Mammary epithelial cell (primary cell): ENCODE measurements at places on chromosomes 5 and 9. TPM values are rescaled to one million over a fixed set of nuclear protein-coding genes. Genes with fewer than 3 reads are reported as not detected.

- peak; percentile 9 for DNase-seq
Measured at GRCh38 chr9:113309204-113309813, 6.1 kb upstream of the RNF183 start.

GRCh38 chr9:98563988-98564387 is 144.7 kb downstream of the GABBR2 start:
- no peak for DNase-seq

- no peak for DNase-seq
Measured at GRCh38 chr5:107012371-107012770, 658.4 kb downstream of the EFNA5 start.

GRCh38 chr9:37995961-37996818 is 72.8 kb downstream of the SHB start:
- DNase-seq = no peak

- DNase-seq = no peak
Measured at GRCh38 chr5:124962735-124963134, 216.3 kb upstream of the ZNF608 start.

DNA sequence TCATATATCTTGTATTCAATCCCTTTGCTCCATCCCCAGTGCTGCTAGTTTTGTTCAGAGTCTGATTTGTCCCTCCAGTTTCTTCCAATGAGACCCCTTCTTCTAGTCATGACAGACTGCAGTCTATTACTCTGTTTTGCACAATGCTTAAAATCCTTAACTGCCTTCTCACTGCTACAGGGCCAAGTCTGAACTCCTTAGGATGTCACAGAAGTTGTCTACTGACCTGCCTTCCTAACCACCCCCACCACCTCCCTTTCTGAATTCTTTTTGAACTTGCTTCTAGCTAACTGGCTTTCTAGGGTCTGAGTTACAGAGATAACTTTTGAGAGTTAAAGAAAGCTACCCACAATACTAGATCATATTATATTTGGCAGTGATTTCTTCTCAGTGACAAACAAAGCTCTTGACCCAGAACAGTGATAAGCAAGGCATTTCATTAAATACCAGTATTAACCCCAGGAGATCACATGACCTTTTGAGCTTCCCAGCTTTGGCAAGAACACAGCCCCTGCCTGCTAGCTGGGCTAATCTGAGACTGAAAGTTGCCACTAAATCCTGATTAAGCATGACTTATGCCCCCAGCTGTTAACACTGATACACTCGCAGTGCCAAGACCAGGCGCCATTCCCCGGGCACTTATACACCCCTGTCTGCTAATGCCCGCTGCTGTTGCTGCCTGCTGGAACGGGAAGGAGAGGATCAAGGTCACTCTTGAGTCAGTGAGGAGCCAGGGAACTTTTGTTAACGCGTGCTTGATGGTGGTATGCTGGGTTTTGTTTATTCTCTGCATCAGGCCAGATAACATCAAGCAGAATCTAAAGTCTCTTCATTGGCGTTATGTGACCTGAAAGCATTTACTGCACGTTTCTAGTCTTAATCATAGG is 36.4 kb upstream of the ADAMTSL1 start:
- no peak for DNase-seq

DNA sequence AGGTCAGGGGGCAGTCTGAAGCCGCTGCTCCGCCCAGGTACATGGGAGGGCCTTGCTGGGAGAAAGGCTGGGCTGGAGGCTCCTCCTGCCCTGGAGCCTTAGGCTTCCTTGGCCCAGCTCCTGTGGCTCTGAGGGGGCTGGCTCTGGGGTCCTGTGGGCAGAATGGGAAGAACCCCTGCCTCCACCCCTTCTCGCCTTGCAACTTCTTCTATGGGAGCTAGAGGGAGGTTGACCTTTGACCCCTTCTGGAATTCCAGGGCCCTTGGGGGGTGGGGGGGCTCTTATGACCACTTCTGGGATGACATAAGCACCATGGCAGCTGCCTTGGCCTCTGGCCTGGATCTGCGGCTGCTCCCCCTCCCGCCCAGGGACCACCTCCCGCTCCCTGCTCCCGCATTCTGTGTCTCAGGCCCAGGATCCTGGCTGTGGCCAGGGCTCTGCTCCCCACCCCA is 32.2 kb downstream of the IER5L start:
- DNase-seq = no peak

DNA sequence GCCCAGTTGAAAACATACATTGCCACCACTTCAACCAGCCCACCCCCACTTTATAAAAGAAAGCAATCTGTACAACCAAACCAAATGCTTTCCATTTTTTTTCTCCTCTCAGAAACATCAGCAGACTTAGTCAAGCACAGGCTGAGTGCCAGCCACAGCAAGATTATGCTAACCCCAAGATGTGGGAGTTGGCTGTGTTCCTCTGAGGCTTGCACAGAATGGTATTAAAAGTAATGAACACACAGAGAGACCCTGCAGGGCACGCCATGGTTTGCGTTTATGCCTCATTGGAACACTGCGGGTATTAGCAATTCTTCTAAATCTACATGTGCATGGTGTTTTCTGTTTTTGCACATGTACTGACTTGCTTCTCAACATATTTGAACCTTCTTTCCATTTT is 419.9 kb upstream of the GRAMD2B start:
- peak; percentile 38 for DNase-seq

DNA sequence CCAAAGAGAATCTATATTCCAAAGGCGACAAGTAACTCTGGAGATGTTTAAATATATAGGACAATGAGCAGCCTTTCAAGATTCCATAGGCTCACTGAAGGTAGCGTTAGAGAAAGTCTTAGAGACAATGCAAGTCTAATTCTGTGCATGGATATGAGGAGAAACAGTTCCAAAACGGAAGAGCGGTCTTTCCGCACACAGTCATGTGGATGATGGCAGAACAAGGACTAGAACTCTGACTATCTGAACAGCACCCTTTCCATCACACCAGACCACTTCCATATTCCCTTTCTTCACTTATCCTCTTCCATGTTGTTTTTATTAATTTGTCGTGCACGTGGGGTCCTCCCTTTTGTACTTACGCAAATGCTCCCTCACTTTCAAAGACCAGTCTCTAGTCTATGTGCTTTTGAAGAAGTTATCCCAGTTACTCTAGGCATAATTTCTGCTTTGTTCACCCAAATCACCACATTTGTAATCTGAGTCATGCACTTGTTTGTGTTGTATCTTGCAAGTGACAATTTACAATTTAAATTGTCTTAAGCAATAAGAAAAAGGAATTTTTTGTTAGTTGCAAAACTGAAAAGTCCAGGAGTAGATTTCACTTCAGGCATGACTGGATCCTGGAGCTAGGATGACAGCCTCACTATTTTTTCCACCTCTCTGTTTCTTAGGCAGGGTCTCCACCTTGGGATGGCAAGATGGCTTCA is 116.0 kb upstream of the ADRA1B start:
- DNase-seq = no peak

- DNase-seq = no peak
Measured at GRCh38 chr5:170538696-170539586, 35.1 kb downstream of the KCNIP1 start.

DNA sequence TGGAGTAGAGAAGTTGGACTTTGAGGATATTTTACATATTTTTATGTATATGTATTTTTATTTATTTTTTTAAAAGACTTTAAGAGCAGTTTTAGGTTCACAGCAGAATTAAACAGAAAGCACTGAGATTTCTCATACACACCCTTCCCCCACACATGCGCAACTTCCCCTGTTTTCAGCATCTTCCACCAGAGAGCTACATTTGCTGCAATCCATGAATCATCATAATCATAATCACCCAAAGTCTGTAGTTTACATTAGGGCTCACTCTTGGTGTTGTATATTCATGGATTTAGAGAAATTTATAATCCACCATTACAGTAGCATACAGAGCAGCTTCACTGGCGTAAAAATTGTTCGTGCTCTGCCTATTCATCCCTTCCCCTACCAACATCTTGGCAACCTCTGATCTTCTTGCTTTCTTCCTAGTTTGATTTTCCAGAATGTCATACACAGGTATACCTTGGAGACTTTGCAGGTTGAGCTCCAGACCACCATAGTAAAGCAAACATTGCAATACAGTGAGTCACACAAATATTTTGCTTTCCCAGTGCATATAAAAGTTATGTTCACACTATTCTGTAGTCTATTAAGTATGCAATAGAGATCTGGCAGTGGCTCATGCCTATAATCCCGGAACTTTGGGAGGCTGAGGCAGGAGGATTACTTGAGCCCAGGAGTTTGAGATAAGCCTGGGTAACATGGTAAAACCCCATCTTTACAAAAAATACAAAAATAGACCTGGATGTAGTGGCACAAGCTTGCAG is 9.6 kb upstream of the CCDC171 start:
- no peak for DNase-seq

DNA sequence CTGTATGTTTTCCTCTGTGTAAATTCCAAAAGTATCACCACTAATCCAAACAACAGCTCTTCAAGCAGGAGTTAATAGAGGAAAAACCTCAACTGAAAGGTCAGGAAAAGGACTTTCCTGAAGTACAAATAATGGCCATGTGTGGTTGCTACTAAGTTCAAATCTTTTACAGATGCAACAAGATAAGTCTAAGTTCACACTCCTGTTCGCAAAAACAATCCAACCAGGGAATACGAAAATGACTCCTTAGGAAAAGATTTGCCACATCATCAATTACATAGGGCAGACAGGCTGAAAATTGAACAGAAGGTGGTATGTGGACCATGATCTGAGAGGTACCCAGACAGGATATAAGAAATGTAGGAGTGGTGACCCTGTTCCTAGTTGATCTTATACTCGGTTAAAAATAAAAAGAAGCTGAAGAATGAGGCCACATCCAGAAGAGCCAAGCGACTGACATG is 210.2 kb downstream of the TSSK1B start:
- DNase-seq = no peak

GRCh38 chr5:134007581-134008265 is 2.9 kb upstream of the VDAC1 start:
- no peak for DNase-seq

DNA sequence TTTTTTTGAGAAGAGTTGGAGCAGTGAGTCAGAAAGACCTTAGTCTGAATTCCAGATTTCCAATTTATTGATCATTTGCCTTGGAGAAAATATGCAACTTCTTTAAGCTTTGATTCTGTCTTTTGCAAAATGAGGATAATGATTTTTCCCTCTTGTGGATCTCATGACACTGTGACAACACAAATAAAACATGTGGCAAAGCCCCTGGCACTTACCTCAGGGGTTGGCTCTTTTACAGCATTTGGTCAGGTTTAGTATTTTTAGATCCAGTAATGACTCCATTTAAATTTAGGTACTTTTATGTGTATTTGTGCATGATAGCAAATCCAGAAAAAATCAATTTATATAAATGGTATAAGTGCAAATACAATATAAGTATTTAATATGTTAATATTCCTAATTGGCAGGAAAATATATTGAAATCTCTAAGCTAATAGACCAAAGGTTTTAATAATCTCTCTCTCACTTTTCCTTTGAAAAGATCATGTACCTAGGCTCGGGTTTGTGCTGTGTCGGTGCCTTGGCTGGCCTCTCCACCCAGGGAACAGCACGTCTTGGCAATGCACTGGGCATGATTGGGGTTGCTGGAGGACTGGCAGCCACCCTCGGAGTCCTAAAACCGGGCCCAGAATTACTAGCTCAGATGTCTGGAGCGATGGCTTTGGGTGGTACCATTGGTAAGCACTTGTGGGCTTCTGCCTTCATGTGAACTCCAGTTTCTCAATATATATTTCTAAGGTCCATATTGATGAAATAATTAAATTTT is 49.7 kb downstream of the NNT start:
- no peak for DNase-seq

DNA sequence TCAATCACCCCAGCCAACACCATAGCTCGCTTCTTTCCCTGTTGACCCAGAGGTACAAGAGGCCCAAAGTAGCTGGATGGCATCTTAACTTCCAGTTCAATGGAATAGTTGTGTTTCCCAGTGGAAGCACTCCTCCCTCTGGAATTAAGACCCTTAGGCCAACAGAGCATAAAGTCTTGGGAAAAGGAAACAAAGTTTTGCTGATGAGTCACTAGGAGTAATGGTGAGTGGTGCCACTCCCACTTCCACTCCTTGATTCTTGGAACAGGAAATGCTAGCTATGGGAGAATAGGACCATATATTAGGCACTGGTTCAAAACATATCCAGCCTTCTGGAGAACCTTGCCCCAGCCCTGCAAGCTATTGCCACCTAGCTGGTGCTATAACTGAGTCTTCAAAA is 44.7 kb upstream of the LMX1B start:
- peak; percentile 62 for DNase-seq

- DNase-seq = no peak
Measured at GRCh38 chr9:18741945-18742344, 268.0 kb downstream of the ADAMTSL1 start.

GRCh38 chr9:89497257-89497963 is 503 bp downstream of the SEMA4D start:
- no peak for DNase-seq

DNA sequence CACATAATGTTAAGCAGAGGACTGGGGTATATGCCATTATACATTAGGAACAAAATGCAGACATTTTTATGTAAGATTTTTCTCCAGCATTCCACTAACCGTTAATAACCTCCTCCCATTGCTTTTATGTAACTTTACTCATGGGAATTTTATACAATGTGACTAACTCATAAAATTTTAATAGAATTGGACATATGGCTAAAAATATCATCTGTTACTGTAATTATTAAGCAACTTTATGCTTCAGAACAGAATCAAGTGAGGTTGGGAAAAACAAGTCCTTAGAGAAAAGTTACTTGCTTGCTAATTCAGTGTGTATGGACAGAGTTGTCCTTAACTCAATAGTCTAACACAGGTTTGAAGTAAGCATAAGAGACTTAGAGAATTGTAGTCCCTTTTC is 54.8 kb upstream of the PCSK1 start:
- DNase-seq = no peak

GRCh38 chr9:109535365-109535764 is 37.3 kb upstream of the PTPN3 start:
- no peak for DNase-seq

DNA sequence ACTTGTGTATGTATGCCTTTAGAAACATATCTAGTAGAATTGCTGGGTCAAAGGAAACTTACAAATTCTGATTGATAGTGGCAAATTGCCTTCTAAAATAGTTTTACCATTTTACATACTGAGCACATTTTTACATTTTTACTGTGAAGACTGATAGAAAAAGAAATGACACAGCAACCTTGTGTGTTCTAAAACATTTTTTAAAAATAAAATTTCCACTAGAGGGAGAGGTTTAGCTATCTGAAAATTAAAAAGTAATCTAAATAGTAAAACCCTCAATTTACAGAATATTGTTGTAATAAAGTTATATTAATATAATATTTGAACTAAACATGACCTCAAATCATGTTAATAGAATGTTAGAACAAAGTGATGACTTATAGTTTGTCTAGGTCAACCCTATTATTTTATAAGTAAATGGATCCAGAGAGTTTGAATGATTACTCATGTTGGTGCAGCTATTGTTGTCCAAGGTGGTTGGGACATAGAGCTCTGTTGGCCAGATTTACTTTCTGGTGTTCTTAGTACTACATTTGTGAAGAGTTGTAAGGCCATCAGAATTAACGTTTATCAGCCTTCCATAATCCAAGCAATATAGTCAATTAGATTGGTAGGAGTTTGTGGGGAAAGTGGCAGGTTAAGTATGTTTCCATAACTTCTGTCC is 17.2 kb downstream of the CENPP start:
- no peak for DNase-seq

- DNase-seq = no peak
Measured at GRCh38 chr5:71978216-71978615, 129.1 kb upstream of the MAP1B start.

URM1 gene
- 53.0 and 53.7 TPM in 2 replicates for total RNA-seq

PCDHB9 gene
- total RNA-seq = 0.08 and 0.24 TPM in 2 replicates

IL33 gene
- 0.86 and 0.94 TPM in 2 replicates for total RNA-seq

PITX1 gene
- 2.7 TPM for total RNA-seq

CFAP90 gene
- not detected for total RNA-seq

PLEKHG4B gene
- 1.8 TPM for total RNA-seq

STC2 gene
- 133 and 200 TPM in 2 replicates for total RNA-seq

PCA3 gene
- total RNA-seq = not detected in 2 replicates

PCDHAC2 gene
- 5.8 and 13.1 TPM in 2 replicates for total RNA-seq

HNRNPA0 gene
- 20.5 and 22.2 TPM in 2 replicates for total RNA-seq
